ENCODE measurements at places on chromosomes 13 and 19. TPM values are rescaled to one million over a fixed set of nuclear protein-coding genes. Genes with fewer than 3 reads are reported as not detected.

KASH5 gene
- total RNA-seq = 0.45 TPM

LHB gene
- total RNA-seq = not detected

RAB3A gene
- total RNA-seq = 5.2 TPM

DACT3 gene
- total RNA-seq = 0.42 TPM

POU2F2 gene
- total RNA-seq = 19.6 TPM

OVOL3 gene
- total RNA-seq = not detected

ADGRE3 gene
- total RNA-seq = not detected

PABPC3 gene
- 0.40 TPM for total RNA-seq

ZNF132 gene
- total RNA-seq = 4.8 TPM

SHD gene
- total RNA-seq = not detected

DNA sequence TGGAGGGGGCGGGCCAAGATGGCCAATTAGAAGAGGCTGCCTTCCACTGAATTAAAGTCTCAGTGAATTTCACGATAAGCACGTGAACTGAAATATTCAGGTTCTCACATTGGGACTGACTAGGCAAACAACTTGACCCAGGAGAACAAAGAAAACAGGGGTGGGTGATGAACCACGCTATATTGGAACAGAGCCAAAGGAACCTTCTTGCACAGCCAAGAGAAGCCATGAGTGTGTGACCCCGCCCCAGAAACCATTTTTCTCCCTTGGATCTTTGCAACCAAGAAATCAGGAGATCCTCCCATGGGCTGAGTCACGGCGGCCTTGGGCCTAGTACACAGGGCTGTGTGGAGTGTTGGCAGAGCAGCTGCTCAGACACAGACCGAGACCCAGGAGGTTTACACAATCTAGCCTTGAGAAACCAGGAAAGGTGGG is 36.8 kb downstream of the ERICH4 start:
- peaks cover 25% of the 10 kb centered on the region for H3K27me3 ChIP-seq
- H3K4me3 ChIP-seq = no peak overlapping the region
- no peaks in the 10 kb centered on the region for H3K36me3 ChIP-seq
- H3K27ac ChIP-seq = no peak overlapping the region
- H3K4me1 ChIP-seq = no peaks in the 10 kb centered on the region

DNA sequence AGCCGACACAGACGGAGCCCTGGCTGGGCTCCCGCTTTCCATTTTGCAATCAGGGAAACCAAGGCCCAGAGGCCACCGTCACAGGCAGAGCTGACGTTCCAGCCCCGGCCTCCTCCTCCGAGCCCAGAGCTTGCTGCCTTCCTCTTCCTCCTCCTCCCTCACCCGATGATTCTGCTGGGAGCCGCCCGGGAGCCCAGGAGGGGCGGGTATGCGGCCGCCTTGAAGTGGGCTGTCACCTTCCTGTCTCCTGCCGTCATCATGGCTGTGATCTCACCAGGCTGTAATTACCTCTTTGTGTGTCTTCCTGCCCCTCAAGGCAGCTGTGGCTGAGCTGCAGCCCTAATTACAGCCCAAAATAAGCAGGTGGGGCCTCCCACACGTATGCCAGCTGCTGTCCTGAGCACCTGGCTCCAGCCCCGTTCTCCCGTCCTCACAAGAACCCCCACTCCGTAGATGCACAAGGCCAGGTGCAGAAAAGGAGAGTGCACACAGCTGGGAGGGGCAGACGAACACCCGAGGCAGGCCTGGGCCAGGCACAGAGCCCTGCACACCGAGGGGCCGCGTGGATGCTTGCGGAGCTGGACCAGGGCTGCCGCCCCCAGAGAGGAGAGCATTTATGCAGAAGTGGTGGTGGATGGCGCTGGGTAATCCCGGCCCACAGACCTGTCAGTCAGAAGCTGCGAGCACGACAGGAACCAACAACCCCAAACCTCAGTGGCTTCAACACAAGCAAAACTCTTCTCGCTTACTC is 4.0 kb downstream of the TPGS1 start:
- peaks cover 14% of the 10 kb centered on the region for H3K36me3 ChIP-seq
- H3K4me3 ChIP-seq = peak overlapping the region; percentile 71
- H3K4me1 ChIP-seq = peaks cover 53% of the 10 kb centered on the region

- no peaks in the 10 kb centered on the region for H3K36me3 ChIP-seq
- no peaks in the 10 kb centered on the region for H3K27me3 ChIP-seq
- DNase-seq = no peak
- peak overlapping the region; percentile 54 for H3K27ac ChIP-seq
- no peak overlapping the region for H3K4me3 ChIP-seq
- H3K4me1 ChIP-seq = peaks cover 51% of the 10 kb centered on the region
Measured at GRCh38 chr19:13883516-13884064, 6.7 kb downstream of the NANOS3 start.

DNA sequence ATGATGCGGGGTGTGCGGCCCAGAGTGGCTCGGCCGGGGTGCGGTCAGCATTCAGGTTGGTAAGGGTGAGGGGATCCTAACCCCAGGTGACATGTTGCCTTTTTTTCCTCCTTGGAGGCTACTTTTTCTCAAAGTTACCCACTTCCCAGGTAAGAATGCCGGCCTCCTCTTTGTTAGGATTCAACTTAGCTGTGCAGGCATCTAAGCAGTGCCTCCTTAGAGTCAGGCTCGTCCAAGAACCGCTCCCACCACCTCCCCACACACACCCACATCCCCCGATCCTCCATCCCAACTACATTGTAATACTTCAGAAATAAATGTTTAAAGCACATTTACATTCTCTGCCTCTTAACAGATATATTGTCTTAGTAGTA is 733 bp upstream of the ENOX1 start:
- peaks cover 57% of the 10 kb centered on the region for H3K27me3 ChIP-seq
- H3K4me3 ChIP-seq = peak overlapping the region; percentile 61
- no peaks in the 10 kb centered on the region for H3K36me3 ChIP-seq
- no peak for DNase-seq
- H3K4me1 ChIP-seq = peaks cover 13% of the 10 kb centered on the region

- H3K27me3 ChIP-seq = no peaks in the 10 kb centered on the region
- peaks cover 31% of the 10 kb centered on the region for H3K36me3 ChIP-seq
- no peak for DNase-seq
- no peaks in the 10 kb centered on the region for H3K4me1 ChIP-seq
- no peak overlapping the region for H3K4me3 ChIP-seq
Measured at GRCh38 chr13:28237944-28238343, 99.6 kb downstream of the PAN3 start.

DNA sequence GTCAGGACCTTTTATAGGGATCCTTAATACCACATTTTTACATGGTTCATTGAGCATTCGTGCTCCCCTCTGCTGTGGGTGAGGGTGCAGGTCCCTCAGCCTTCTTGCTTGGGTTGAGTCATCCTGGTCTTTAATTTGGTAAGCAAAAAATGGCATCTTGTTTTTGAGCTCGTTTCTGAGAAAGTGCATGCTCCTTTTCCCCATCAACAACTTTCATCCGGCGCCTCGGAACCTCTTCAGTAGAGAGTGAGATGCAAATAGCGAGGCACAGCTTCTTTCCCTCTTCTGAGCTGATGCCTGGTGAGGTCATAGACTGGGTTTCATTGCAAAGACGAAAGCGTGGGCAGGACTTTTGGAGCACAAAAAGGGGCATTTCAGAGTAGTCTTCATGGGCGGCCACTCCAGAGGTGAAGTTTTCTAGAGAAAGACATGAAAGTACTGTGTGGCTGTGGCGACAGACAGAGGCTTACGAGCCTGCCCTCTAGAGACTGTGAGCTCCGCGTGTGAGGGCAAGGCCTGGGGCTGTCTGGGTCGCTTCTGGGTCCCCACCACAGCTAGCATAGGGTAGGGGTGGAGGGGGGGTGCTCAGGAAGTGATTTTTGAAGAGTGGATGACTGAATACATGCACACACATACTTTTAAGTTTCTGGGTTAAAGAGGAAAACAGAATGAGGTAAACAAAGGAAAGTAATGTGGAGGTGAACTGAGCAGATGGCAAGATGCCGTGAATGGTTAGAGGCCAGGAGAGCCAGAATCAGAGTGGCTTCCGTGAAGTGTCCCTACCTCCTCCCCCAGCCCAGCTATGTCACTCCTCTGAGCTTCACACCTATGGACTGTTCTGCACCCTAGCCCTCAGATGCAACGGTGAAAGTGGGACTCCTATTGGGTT is 44.3 kb downstream of the BBC3 start:
- peak; percentile 78 for DNase-seq
- no peaks in the 10 kb centered on the region for H3K27me3 ChIP-seq

GRCh38 chr19:51664997-51665396 is 18.4 kb upstream of the SIGLEC14 start:
- no peak for DNase-seq
- H3K4me3 ChIP-seq = no peak overlapping the region
- no peaks in the 10 kb centered on the region for H3K4me1 ChIP-seq
- H3K27ac ChIP-seq = no peak overlapping the region
- no peaks in the 10 kb centered on the region for H3K36me3 ChIP-seq

GRCh38 chr19:43984687-43985000 is 656 bp downstream of the ZNF155 start:
- H3K36me3 ChIP-seq = peaks cover 31% of the 10 kb centered on the region
- H3K4me1 ChIP-seq = peaks cover 15% of the 10 kb centered on the region
- H3K27ac ChIP-seq = peak overlapping the region; percentile 96
- peak overlapping the region; percentile 92 for H3K4me3 ChIP-seq

DNA sequence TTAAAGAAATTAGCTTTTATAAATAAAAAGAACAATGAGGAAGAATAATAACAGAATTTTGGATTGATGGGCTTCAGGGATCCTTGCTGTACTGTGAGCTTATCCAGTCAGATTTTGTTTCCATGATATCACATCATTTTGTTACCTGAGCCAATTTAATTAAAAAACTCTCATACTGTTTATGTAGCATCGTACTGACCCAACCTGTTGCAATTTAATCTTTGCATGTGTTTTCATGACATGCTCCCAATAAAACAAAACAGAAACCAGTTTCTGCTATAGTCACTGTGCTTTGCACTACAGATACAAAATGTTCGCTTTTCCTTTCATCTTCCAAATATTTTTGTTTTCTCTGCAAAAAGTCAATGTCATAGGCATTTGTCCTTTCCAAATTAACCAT is 109.7 kb upstream of the RNF113B start:
- H3K4me1 ChIP-seq = no peaks in the 10 kb centered on the region
- H3K36me3 ChIP-seq = no peaks in the 10 kb centered on the region
- H3K27me3 ChIP-seq = no peaks in the 10 kb centered on the region
- no peak overlapping the region for H3K4me3 ChIP-seq
- no peak overlapping the region for H3K27ac ChIP-seq

DNA sequence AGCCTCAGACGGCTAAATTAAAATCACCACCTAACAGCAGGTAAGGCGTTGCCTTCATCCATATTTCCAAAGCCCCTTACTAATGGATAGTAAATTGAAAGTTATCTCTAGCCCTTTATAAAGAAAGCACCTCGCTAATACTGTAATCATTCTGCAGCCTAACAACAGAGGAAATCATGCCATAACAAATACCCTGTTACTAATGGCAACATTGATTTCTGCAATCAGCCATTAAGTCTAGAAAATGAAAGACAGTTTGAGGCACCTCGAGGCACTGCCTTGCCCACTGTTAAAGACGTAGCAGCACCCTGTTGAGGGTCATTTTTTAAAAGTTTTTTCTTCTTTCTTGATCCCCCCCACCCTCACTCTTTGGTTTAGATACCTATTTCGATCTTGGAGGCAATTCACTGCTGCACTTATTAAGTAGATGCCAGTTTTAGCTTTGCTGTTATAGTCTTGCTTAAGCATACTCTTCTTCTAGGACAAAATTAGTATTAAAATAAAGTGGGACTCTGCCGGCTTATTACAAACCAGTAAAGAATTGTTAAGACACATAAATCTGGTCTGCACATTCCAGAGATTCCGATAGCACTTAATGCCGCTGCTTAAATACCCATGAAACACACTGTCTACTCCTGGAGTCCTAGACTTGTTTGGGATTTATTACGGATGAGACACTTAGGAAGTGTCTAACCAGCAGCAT is 74.8 kb downstream of the ZNF536 start:
- H3K36me3 ChIP-seq = no peaks in the 10 kb centered on the region
- H3K4me1 ChIP-seq = no peaks in the 10 kb centered on the region
- DNase-seq = no peak
- H3K4me3 ChIP-seq = no peak overlapping the region

- peak; percentile 61 for DNase-seq
- H3K27me3 ChIP-seq = peaks cover 38% of the 10 kb centered on the region
- peak overlapping the region; percentile 56 for H3K4me3 ChIP-seq
Measured at GRCh38 chr13:80342471-80343371, 1.8 kb upstream of the SPRY2 start.

- peaks cover 32% of the 10 kb centered on the region for H3K36me3 ChIP-seq
- H3K27me3 ChIP-seq = peaks cover 3% of the 10 kb centered on the region
- no peak for DNase-seq
- H3K4me1 ChIP-seq = peaks cover 20% of the 10 kb centered on the region
- no peak overlapping the region for H3K4me3 ChIP-seq
Measured at GRCh38 chr19:2245273-2245672, 3.9 kb upstream of the AMH start.

GRCh38 chr13:44679597-44679996 is 103.5 kb upstream of the TSC22D1 start:
- no peaks in the 10 kb centered on the region for H3K36me3 ChIP-seq
- no peak overlapping the region for H3K27ac ChIP-seq
- no peaks in the 10 kb centered on the region for H3K27me3 ChIP-seq
- peaks cover 1% of the 10 kb centered on the region for H3K4me1 ChIP-seq

DNA sequence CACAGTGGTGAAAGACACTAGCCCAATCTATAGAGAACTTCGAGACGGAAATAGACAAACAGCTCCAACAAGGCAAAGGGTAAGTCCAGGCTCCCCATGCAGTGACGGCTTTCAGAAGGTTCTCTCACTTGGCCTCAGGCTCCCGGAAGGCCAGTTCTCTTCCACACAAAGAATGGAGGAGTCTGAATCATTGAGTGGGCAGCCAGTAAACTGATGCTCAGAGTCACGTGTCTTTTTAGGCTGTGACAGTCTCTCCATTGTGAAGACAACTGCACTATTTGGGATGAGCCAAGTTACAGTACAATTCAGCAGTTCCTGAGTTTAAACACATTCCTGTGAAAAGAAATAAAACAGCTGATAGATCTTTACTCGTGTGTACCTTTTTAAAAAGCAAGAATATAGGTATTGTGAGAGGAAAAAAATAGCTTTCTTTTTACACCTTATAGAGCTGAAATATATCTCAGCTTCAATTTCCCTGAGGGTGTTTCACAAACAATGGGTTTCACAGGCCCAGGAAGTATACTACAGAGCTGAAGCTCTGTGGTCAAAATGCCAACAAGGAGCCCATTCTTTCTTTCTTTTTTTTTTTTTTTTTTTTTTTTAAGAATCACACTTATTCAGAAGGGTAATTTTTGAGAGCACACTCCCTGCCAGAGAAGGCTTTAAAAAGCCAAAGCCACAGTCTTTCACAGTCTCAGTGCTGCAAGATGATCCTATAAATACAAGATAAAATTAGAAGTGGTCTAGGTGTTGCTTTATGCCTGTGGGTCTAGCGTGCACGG is 135.1 kb downstream of the FREM2 start:
- no peak overlapping the region for H3K4me3 ChIP-seq
- no peaks in the 10 kb centered on the region for H3K27me3 ChIP-seq
- no peak overlapping the region for H3K27ac ChIP-seq
- no peak for DNase-seq
- H3K4me1 ChIP-seq = no peaks in the 10 kb centered on the region
- no peaks in the 10 kb centered on the region for H3K36me3 ChIP-seq

DNA sequence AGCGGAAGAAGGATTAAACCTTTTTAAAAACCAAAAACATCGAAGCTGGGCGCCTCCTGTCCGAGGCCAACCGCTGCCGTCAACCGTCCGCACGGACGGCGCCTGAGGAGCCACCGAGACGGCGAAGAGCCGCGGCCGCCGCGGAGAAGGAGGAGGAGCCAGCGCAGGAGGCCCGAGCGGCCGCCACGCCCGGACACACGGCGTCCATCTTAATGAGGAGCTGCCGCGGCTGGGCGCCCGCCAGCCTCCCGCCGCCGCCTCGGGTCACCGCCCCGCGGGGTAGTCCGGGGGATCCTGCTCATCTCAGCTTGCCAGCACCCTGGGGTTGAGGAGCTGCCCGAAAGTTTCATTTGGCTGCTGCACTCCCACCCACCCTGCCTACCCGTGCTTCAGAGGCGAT is 10.6 kb downstream of the ZSCAN1 start:
- no peak overlapping the region for H3K4me3 ChIP-seq
- no peaks in the 10 kb centered on the region for H3K27me3 ChIP-seq
- peaks cover 6% of the 10 kb centered on the region for H3K36me3 ChIP-seq

Data from activated CD4-positive, alpha-beta T cell treated with anti-CD3 and anti-CD28 coated beads, Interleukin-2, amount 10 ng/mL, durations not matched to agents 7 days and 5 days (primary cell).